Nephron progenitor cell (in vitro differentiated cells): ENCODE measurements at places on chromosomes 5 and 9.
A peak's percentile ranks its signal among the peaks of the same experiment; 100 is the strongest.

- no peak overlapping the region for H3K27ac ChIP-seq
- no peak overlapping the region for H3K4me3 ChIP-seq
- no peak for DNase-seq
- peaks cover 12% of the 10 kb centered on the region for H3K36me3 ChIP-seq
- no peaks in the 10 kb centered on the region for H3K27me3 ChIP-seq
These were observed 44.1 kb upstream of the FSD1L start for GRCh38 chr9:105403552-105404248.

DNA sequence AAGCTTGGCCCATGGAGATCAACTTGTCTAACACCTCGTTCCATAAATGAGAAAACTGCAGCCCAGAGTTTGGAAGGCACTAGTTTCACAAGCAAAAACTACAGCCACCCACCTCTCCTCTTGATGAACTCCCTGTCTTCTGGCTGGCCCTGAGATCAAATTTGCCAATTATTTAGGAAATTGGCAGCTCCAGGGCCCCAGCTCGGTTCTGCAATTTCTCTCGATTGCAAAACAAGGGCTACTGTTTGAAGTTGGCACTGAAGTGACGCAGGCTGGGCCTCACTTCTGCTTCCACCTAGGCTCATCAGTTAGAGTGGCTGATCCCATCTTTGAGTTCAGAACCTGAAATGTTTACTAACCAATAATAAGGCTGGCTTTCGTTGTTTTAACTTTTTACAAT is 3.7 kb upstream of the GPX3 start:
- DNase-seq = no peak
- no peaks in the 10 kb centered on the region for H3K36me3 ChIP-seq
- peaks cover 25% of the 10 kb centered on the region for H3K4me1 ChIP-seq
- no peak overlapping the region for H3K27ac ChIP-seq
- no peak overlapping the region for H3K4me3 ChIP-seq
- peaks cover 11% of the 10 kb centered on the region for H3K27me3 ChIP-seq

DNA sequence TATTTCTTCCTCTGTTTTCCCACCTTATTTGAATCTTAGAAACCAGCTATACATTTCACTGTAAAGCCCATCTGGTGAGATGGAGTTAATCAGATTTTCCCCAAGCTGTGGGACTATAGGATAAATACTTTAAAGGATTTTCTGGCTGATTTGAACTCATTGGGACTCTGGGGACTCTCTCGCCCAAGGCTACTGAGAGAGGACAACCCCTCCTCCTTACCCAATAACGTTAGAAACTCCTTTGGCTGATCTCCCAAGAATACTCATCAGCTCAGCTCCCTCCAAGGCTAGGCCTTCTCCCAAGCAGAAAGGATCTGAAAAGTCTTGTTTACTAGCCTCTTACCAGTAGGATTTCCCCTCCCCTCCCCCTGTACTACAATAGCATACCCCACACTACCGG is 1.5 kb upstream of the GLRA1 start:
- H3K36me3 ChIP-seq = no peaks in the 10 kb centered on the region
- no peak for DNase-seq
- H3K4me3 ChIP-seq = no peak overlapping the region
- H3K27me3 ChIP-seq = peaks cover 61% of the 10 kb centered on the region

GRCh38 chr5:176500511-176500910 is 36.7 kb downstream of the RNF44 start:
- H3K4me1 ChIP-seq = peaks cover 9% of the 10 kb centered on the region
- H3K27me3 ChIP-seq = no peaks in the 10 kb centered on the region
- H3K36me3 ChIP-seq = peaks cover 80% of the 10 kb centered on the region
- no peak overlapping the region for H3K27ac ChIP-seq

GRCh38 chr9:108783731-108784495 is 71.9 kb downstream of the ACTL7B start:
- DNase-seq = no peak
- no peaks in the 10 kb centered on the region for H3K36me3 ChIP-seq
- peaks cover 40% of the 10 kb centered on the region for H3K4me1 ChIP-seq
- no peak overlapping the region for H3K4me3 ChIP-seq
- peaks cover 6% of the 10 kb centered on the region for H3K27me3 ChIP-seq

- no peaks in the 10 kb centered on the region for H3K4me1 ChIP-seq
- peaks cover 53% of the 10 kb centered on the region for H3K27me3 ChIP-seq
- DNase-seq = no peak
- H3K4me3 ChIP-seq = no peak overlapping the region
- H3K36me3 ChIP-seq = no peaks in the 10 kb centered on the region
These were observed 76.2 kb downstream of the NRG2 start for GRCh38 chr5:139966856-139967255.

DNA sequence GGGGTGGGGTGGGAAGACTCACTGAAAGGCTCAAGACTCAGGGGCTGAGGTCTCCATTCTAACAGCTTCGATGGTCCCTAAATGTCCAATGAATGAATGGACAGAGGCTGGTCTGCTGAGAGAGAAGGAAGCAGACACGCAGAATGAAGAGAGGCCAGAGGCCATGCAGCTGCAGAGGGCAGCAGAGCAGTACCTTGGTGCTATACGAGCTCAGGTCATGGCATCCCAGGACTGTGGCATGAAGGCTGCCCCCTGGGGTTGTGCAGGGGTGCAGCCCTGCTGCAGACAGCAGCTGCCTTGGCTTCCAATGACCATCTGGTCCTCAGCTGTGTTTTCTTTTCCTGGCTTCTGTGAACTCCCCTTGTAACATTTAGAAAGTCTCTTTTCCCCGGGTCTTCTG is 15.2 kb upstream of the CORO2A start:
- H3K27ac ChIP-seq = peak overlapping the region; percentile 66
- H3K4me3 ChIP-seq = no peak overlapping the region
- H3K36me3 ChIP-seq = peaks cover 8% of the 10 kb centered on the region
- H3K27me3 ChIP-seq = peaks cover 11% of the 10 kb centered on the region
- H3K4me1 ChIP-seq = peaks cover 5% of the 10 kb centered on the region

DNA sequence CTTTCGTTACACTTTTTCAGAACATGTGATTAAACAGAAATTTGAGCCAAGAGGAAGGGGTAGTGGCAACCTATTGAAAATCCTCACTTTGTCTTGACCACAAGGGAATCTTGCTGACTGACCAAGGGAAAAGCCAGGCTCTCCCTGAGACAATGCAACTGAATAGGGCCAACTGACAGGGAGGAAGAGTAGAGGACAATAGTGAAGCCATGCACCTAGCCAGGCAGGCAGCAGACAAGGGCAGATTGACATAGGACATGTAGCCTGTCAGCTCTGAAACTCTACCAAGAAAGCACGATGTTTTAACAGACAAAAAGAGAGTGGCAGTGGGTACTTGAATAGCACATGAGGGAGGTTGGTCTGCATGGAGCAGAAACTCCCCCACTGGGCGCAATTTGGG is 8.5 kb upstream of the TGFBR1 start:
- H3K27me3 ChIP-seq = no peaks in the 10 kb centered on the region
- peaks cover 12% of the 10 kb centered on the region for H3K36me3 ChIP-seq
- peaks cover 15% of the 10 kb centered on the region for H3K4me1 ChIP-seq
- no peak for DNase-seq
- peak overlapping the region; percentile 8 for H3K27ac ChIP-seq
- H3K4me3 ChIP-seq = no peak overlapping the region

DNA sequence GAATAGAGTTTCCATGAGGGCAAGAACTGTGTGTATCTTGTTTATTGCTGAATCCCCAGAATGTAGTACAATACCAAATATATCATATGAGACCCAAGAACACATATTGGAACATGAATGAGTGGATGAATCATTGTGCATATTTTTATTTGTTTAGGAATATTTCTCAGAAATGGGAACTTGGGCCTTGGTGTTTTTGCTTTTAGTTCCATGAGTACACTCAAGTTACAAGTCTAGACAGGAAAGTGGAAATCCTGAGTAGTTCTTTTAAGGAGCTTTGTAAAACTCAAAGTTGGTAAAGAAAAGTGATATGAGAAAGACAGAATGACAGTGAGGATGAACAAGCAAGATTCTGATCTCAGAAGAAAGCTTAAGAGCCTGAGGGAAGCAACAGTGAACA is 647.0 kb downstream of the EFNA5 start:
- no peaks in the 10 kb centered on the region for H3K4me1 ChIP-seq
- no peaks in the 10 kb centered on the region for H3K36me3 ChIP-seq
- H3K4me3 ChIP-seq = no peak overlapping the region
- H3K27me3 ChIP-seq = no peaks in the 10 kb centered on the region
- H3K27ac ChIP-seq = no peak overlapping the region

DNA sequence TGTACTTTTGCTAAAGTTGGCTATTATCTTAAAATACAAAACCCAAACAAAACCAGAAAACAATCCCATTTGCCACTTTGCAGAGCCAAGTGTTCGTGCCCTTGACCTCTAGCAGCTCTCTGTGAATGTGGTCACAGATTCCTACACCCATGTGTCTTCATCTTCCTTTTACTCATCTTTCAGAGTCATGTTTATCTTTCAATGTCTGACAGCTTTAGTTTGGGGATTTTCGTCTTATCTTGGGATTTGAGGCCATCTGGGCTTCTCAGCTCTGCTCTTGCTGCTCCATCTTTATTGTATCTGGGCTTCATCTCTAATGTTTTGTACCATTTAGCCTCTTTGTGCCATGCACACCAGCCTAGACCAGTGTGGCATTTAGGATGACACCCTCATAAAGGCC is 81.0 kb downstream of the DAPK1 start:
- peaks cover 4% of the 10 kb centered on the region for H3K36me3 ChIP-seq
- H3K27ac ChIP-seq = no peak overlapping the region
- peaks cover 7% of the 10 kb centered on the region for H3K27me3 ChIP-seq
- no peak overlapping the region for H3K4me3 ChIP-seq

GRCh38 chr5:145479857-145480256 is 355.3 kb downstream of the PRELID2 start:
- H3K4me3 ChIP-seq = no peak overlapping the region
- H3K27ac ChIP-seq = no peak overlapping the region
- DNase-seq = no peak
- H3K27me3 ChIP-seq = no peaks in the 10 kb centered on the region
- H3K36me3 ChIP-seq = no peaks in the 10 kb centered on the region

GRCh38 chr9:131275332-131276093 is 797 bp downstream of the FAM78A start:
- H3K27me3 ChIP-seq = peaks cover 50% of the 10 kb centered on the region
- H3K27ac ChIP-seq = no peak overlapping the region
- no peaks in the 10 kb centered on the region for H3K36me3 ChIP-seq
- H3K4me1 ChIP-seq = peaks cover 53% of the 10 kb centered on the region
- DNase-seq = peak; percentile 44
- peak overlapping the region; percentile 77 for H3K4me3 ChIP-seq

- peaks cover 12% of the 10 kb centered on the region for H3K36me3 ChIP-seq
- no peak overlapping the region for H3K4me3 ChIP-seq
- peaks cover 68% of the 10 kb centered on the region for H3K4me1 ChIP-seq
- H3K27me3 ChIP-seq = peaks cover 4% of the 10 kb centered on the region
- peak overlapping the region; percentile 90 for H3K27ac ChIP-seq
These were observed 8.2 kb upstream of the GDNF start for GRCh38 chr5:37847978-37848425.

- H3K36me3 ChIP-seq = no peaks in the 10 kb centered on the region
- peaks cover 24% of the 10 kb centered on the region for H3K4me1 ChIP-seq
- peak; percentile 66 for DNase-seq
- H3K27ac ChIP-seq = no peak overlapping the region
- H3K27me3 ChIP-seq = peaks cover 57% of the 10 kb centered on the region
These were observed 14.1 kb downstream of the TRIM7 start for GRCh38 chr5:181190711-181191525.

DNA sequence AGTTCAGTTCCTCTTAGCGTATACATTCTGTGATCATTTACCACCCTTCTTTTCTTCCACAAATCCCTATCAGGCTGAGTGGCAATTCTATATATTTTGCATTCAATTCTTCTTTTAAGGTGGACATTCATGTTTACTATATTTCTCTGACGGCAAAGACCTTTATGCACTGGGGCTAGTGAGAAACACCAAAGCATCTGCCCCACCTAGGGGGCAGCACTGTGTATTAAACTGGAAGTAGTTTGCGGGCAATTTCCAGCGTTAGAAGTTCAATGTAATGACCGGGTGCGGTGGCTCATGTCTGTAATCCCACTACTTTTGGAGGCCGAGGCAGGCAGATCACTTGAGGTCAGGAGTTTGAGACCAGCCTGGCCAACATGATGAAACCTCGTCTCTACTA is 27.9 kb upstream of the FBXL7 start:
- H3K36me3 ChIP-seq = no peaks in the 10 kb centered on the region
- no peak overlapping the region for H3K4me3 ChIP-seq
- no peaks in the 10 kb centered on the region for H3K27me3 ChIP-seq
- H3K4me1 ChIP-seq = no peaks in the 10 kb centered on the region

DNA sequence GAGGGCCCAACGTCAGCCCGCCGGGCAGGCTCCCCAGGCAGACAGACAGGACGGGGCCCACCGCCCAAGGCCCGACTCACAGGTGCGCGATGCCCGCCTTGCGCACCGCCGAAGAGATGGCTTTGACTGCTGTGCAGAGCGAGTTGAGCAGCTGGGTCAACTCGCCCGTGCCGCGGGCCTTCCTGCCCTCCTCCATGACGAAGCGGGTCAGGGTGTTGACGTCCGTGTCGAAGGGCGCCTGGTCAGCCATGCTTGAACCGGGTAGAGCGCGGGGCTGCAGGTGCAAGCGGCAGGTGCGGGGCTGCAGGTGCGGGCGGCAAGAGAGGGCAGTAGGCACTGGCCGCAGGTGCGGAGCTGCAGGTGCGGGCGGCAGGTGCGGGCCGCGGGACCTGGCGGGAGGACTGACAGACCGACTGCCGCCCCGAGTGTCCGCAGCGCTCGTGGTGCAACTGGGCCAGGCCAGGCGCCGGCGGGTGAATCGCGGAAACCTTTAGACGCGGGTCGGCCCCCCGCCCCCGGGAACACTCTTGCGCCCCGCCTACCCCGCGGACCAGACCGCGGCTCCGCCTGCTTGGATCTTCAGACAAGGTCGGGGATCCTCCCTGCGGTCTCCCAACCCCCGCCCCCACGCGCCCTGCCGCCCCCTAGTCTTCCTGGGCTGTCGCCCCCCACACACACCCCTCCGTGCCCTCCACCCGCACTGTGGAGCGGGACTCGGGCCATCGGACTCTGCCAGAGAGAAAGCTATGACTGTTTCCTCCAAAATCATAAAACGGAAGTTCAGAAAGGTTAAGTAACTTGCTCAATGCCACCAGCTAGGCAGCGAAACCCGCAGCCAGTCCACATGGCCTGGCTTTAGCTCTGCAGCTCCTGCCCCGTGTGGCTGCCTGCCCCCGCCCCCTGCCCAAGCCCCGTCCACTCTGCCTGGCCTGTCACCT is at the start of gene FBP1:
TSS of gene FBP1 (minus strand) at position 458 of the 938 bp plus-strand sequence. CDS start at position 250, 208 bp downstream.
- peaks cover 70% of the 10 kb centered on the region for H3K27me3 ChIP-seq
- peaks cover 16% of the 10 kb centered on the region for H3K4me1 ChIP-seq
- peak within 1 kb of the TSS; percentile 88 for H3K4me3 ChIP-seq
- DNase-seq = peak; percentile 68
- H3K36me3 ChIP-seq = no peaks in the 10 kb centered on the region
- no peak within 1 kb of the TSS for H3K27ac ChIP-seq

DNA sequence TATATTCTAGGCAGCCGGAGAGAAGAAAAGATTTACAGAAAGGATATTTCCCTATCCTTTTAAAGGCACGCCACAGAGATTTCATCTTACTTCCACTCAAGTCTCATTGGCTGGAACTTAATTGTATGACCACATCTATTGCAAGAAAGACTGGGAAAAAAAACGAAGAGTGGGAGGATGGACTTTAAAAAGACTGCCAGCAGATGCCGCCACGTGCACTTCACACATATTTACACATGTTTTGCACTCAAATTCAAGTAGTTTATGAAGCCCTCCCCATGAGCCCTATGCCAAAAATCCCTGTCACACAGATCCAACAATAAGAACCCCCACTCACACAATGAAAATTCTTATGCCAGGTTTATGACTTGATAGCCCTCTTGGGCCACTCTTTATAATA is 138.5 kb upstream of the TYRP1 start:
- no peak overlapping the region for H3K4me3 ChIP-seq
- H3K27ac ChIP-seq = no peak overlapping the region
- peaks cover 4% of the 10 kb centered on the region for H3K27me3 ChIP-seq

GRCh38 chr5:108681079-108681921 is 66.4 kb upstream of the FER start:
- H3K4me1 ChIP-seq = peaks cover 12% of the 10 kb centered on the region
- peak; percentile 11 for DNase-seq
- H3K27ac ChIP-seq = no peak overlapping the region
- H3K4me3 ChIP-seq = no peak overlapping the region
